ENCODE measurements at places on chromosomes 6 and 20. TPM values are rescaled to one million over a fixed set of nuclear protein-coding genes. Genes with fewer than 3 reads are reported as not detected.

The MMP24 gene
- total RNA-seq, result 0.47 TPM

DNA sequence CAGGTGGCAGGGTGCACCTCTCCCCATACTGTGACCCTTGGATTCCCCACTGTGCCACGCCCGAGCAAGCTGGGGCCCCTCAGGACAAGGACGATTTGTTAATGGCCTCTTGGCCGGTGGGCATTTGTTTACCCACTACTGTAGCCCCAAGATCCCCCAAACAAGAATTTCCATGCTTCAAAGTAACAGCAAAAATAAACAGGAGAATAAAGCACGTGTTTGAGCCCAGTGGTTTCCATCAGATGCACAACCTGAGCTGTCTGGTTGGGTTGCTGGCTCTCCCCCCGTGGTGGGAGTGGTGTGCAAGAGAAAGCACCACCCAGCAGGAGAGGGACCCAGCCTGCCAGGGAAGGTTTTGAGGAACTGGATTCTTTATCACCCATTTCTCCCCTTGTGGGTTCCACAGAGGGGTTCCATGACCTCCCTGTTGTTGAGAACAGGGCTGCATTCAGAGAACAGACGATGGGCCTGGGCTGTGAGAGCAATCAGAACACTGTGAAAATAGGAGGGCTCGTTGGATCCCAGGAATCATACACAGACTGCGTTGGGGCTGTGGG lies 4.8 kb downstream of the CD93 start:
- DNase-seq, result no peak

DNA sequence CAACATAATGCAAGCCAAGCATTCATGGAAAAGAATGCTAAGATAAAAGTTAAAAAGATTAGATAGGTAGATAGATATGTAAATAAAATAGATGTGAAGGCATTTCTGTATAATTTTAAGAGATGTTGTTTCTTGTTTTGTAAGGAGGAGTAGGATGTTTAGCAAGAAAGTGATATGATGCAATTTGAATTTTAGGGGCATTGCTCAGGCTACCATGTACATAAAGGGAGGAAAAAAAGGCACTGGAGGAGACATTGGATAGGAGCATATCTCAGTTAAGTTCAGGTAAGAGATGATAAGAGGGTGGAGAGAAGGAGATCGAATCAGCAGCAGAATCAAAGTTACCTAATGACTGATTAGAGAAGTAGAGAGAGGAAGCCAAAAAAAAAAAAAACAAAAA lies 194.7 kb downstream of the TENT5A start:
- no peak for DNase-seq

DNA sequence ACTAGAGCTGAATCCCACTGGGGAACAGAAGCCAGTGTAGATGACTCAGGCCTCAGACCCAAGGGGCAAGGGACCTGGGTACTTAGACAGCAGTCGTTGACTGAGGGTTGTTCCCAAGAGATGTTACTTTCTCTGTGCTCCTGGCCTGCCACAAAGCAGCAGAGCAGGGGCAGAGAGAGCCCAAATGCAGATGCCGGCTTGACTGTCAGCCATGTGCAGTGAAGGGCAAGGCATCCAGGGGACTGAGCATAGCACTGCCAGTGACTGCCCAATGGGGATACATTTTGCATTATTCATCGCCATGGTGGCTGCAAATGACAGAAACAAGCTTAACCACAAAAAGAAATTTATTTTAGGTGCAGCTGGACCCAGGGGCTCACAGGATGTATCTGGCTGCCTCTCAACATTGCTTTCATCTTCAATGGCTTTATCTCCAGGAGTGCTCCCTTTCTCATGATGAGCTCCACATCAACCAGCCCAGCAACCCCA lies 7.6 kb upstream of the TP53RK start:
- DNase-seq, result no peak

GRCh38 chr6:168130168-168130696 lies 51.2 kb upstream of the FRMD1 start:
- DNase-seq, result peak; percentile 43

DNA sequence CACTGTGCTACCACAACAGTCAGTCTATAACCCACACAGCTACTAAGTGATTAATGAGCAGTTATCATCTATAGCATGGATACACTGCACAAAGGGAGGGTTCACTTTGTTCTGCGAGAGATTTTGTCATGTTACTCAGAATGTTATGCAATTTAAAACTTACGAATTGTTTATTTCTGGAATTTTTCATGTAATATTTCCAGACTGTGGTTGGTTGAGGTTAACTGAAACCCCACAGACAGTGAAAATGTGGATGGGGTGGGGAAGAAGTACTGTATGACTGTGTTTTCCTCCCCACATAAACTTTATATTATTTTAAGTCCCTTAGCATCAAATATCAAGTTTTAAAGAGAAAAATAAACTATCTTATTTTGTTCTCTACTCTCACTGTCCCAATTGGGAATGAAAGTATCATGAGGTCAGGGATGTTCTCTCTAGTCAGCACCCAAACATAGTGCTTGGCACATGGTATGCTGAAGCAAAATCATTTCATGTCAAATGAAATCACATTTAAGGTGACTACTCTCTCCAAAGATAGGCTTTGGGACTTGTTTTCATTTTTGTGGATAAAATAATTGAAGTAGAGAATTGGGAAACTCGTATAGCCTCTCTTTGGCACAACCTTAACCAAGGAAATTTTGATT lies 25.4 kb downstream of the DOP1A start:
- DNase-seq, result no peak

DNA sequence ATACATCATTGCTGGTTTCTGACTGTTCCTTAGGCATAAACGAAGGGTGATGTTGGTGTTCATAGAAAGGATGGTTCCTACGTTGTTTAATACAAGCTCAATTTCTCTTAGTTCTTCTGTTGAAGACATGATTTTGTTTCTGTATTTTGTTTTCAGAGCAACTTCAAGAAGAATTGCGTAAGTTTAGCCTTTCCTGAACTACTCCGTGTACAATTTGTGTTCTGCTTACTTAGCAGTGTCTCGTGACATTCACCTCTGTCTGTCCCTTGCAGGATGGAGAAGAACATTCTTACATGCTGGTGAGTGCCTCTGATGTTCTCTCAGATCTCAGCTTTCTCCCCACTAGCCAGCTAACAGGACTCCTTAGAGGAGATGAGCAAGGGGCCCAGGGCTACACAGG lies 7.6 kb downstream of the BTN2A2 start:
- no peak for DNase-seq

DNA sequence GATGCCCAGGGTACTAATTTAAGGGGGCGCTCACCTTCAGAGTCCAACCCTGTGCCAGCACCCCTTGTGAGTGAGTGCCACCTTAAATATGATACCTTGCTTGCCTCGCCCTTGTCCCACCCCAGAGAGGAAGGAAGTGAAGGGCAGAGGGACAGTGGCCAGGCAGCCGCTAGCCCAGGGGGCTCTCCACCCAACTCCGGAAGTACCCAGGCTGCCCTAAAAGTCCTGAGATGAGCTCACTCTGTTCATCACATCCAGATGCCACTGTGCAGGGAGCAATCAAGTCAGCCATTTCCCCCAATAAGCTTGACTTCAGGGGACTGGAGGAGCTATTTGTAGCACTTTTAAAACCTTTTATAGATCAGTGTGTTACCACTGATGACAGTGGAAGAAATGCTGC lies 25.0 kb upstream of the STX16 start:
- DNase-seq, result no peak

- DNase-seq, result no peak
Observed at GRCh38 chr20:61546641-61547040, 294.6 kb downstream of the CDH4 start.

DNA sequence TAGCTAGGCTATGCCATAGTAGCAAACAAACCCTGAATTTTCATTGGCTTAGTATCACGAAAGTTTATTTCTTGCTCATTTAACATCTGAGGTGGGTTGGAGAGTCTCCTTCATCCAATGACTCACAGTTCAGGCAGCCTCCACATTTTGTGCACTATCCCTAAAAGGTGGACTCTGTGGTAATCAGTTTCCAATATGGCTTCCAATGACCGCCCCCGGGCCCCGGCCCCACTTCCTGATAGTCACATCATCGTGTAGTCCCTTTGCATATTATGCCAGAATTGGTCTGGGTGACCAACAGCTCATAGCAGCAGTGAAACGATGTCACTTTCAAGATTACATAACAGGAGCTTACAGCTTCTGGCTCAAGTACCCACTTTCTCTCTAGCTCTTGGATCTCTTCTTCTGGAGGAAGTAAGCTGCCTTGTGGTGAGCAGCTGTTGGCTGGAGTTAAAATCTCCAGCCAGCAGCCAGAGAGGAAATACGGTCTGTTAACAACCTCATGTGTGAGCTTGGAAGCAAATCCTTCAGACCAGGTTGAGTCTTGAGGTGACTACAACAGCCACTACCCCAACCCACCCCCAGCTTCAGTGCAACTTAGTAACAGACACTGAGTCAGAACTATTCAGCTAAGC lies 7.8 kb downstream of the HCRTR2 start:
- DNase-seq, result no peak

The ADTRP gene
- total RNA-seq, result not detected

DNA sequence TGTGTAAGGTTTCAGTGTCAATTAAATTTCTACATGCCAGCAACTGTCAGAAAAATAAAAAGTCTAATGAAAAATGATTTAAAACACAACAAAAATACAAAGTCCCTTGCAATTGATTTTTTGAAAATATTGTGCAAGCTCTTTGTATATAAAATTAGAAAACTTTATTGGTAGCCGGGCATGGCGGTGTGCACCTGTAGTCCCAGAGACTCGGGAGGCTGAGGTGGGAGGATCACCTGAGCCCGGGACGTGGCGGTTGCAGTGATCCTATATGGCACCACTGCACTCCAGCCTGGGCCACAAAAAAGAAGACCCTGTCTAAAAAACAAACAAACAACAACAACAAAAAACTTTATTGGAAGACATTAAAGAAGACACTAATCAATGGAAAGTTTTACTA lies 6.0 kb upstream of the OVOL2 start:
- no peak for DNase-seq

- no peak for DNase-seq
Observed at GRCh38 chr20:44754554-44754953, 8.9 kb downstream of the KCNK15 start.

The MYLK2 gene
- 0.51 TPM for total RNA-seq

The FLRT3 gene
- total RNA-seq, result 0.29 TPM

DNA sequence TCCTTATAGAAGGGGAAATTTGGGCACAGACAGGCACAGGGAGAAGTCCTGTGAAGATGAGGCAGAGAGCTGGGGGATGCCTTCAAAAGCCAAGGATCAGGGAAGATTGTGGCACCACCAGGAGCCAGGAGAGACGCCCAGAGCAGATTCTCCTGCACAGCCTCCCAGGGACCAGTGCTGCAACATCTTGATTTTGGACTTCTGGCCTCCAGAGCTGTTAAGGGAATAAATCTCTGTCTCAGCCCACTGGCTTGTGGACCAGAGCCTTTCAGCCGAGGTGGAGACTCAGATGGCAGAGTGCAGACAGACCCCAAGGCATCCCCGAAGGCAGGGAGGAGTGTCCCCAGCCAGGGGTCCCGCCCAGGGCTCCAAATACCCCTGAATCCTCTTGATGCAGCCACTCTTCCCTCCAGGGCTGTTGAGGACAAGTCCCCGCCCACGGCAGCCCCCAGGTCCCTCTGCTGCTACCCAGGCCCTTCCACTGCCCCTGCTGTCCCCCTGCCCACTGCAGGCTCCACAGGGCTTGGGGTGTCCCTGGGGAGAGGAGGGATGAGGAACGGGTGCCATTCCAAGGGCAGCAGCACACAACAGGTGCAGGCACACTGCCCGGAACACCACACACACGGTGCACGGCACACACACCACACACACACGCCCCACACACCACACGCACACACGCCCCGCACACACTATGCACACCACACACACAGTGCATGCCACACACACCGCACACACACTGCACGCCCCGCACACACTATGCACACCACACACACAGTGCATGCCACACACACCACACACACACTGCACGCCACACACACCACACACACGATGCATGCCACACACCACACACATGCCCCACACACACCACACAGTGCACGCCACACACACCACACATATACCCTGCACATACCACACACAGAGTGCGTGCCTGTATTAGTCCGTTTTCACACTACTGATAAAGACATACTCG lies 311.4 kb downstream of the TAF4 start:
- DNase-seq, result no peak

GRCh38 chr6:161921602-161922395 lies 647.9 kb upstream of the AGPAT4 start:
- no peak for DNase-seq

GRCh38 chr6:16305246-16305725 lies 66.9 kb downstream of the GMPR start:
- no peak for DNase-seq

GRCh38 chr20:48294942-48295341 lies 509.7 kb upstream of the SULF2 start:
- DNase-seq, result no peak

DNA sequence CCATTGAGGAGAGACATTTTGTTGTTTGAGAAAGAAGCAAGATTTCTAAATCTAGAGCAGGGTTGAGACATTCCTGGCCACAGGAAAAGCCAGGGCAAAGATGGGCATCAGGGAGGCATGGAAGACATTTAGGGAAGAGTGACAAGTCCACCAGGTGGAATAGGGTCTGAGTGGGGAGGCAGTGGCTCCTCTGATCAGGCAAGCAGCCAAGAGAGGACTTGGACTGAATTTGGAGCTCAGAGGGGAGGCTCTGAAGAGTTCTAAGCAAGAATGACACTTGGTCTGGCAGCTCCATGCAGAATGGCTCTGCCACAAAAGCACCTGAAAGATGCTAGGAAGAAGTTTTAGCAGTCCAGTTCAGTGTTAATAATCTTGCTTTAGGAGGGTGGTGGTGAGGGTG lies 120.8 kb downstream of the FYN start:
- no peak for DNase-seq

DNA sequence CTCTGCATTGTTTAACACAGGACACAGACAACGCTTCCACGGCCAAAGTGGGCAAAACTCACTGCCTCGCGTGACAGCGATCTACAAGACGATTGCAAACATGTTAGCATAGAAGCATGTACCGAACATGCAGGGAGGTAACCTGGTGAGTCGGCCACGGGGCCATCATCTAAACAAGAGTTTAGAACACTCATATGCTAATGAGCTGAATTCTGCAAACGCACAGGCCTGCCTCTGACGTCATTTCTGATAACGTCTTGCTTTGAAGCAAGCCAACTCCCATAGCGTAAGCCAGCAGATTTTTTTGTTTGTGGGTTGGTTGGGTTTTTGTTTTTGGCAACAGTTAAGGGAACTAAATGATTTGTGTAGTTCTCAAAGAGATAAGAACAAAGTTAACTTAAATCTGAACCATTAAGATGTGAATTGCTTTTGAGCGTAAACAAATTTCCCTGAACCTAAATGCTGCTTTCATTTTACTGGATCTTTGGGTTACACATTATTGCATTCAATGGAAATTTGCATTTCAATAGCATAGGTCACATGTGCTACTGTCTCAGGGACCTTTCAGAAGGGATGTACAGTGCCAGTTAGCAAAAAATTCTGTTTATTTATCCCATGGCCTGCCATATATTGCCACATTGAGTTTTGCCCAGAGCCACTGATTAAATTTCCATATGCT lies 184.5 kb upstream of the PDE10A start:
- peak; percentile 53 for DNase-seq

DNA sequence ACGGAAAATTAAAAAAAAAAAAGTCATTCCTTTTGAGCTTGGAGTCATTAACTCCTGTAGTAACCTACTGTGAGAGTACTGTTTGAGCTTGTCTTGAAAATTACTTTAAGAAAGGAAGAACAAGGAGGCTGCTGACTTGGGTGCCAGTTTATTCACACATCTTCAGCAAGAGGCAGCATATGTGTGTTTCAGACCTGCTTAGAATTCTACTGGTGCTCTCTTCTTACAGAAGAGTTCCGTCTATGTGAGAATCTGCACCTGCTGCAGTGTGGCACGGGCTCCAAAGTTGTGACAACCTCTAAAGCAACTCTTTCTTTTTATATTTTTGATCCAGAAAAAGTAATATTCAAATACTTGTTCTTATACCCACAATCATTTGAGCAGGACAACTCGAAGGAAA lies 117.4 kb upstream of the SOX4 start:
- DNase-seq, result no peak

The DUSP15 gene
- 6.6 TPM for total RNA-seq
